ENCODE measurements at places on chromosomes 5 and 9. TPM values are rescaled to one million over a fixed set of nuclear protein-coding genes. Genes with fewer than 3 reads are reported as not detected.

TMEM215 gene
- polyA plus RNA-seq, result 0.20 TPM

DNA sequence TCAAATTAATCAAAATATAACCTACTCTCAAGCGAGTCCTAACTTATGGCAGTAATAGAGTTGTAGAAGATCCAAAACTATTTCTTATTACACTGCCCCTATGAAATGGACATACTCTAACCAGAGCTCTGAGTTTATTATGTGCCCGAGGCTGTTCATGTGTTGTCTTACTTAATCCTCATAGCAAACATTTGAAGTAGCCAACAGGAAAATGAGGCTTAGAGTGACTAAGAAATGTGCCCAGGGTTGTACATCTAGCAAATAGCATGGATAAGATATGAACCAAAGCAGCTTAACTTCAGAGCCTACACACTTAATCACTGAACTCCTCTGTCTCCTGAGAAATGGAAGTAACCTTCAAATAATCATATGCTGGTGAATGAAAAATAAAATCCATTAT is 1551.7 kb downstream of the MAT2B start:
- DNase-seq, result no peak

DNA sequence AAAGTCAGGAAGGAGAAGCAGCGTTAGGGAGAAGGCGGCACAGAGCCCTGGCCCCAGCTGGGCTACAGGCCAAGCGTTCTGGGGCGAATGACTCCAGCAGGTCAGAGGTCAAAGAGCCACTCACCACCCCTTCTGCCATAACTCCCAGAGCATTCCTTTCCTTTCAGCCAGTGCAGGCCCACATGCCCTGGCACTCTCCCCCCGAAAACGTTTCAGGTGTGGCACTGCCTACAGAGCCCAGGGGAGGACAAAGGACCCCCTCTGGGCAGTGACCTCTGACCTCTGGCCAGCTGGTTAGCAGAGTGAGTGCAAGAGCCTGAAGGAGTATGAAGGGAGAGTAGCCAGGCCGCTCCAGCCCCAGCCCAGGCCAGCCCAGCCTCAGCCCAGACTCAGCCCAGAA is 4.9 kb downstream of the ABCA2 start:
- DNase-seq, result no peak

DNA sequence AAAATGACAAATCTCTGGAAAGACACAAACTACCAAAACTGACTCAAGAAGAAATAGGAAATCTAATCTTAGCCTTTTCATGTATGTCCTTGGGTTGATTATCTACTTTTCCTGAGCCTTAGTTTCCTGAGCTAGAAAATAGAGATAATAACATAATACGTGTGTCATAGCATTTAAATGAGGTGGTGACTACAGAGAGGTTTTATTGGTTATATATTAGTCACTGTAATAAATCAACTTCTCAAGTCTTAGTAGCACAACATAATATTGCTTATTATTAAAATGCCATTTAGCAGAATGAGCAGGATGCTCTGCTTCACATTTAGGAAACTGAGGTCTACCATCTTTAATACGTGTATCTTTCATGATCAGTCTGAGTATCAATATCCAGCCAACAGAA is 7.1 kb upstream of the PJA2 start:
- no peak for DNase-seq

- no peak for DNase-seq
These were observed 18.6 kb downstream of the ANXA6 start for GRCh38 chr5:151139015-151139414.

DNA sequence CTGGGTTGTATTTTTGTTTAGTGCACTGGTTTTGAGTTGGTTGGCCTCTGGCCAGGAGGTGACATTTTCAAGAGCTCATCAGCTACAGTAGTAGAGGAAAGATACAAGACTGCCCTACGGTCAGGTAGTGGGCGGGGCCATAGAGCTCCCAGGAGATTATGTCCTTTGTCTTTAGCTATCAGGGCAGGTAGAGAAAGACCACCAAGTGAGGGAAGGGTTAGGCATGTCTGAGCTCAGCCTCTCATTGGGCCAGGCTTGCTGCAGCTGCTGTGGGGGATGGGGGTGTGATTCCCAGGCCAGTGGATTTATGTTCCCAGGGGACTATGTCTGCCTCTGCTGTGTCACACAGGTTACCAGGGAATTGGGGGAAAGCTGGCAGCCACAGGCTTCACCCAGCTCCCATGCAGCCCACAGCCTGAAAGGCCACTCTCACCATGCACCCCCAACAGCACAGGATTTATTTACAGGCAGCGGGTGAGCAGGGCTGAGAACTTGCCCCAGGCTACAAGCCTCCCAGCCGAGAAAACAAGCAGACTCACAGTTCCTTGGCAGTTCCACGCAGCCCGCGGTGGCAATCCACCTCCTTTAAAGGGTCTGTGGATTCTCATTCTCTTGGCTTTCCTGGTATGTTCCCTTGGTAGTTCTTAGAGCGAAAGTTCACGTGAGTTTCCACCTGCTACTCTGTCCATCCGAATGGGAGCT is 37.5 kb upstream of the BOD1 start:
- DNase-seq, result no peak

DNA sequence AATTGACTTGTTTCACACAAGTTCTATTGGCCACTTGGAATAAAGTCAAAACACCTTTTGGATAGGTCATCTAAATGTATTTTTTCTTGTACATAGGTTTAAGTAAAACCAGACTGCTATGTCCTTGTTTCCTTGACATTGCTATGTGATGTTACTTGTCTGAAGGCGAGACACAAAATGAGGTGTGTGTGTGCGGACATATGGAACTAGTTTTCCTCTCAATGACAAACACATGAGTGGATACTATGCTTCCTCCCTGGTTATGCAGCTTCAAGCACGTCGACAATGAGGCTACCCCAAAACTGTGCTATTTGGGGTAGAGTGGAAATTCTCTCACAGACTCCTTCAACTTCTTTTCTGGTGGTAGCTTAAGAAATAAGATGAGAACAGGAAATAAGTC is 276.8 kb downstream of the GAS1 start:
- no peak for DNase-seq

DNA sequence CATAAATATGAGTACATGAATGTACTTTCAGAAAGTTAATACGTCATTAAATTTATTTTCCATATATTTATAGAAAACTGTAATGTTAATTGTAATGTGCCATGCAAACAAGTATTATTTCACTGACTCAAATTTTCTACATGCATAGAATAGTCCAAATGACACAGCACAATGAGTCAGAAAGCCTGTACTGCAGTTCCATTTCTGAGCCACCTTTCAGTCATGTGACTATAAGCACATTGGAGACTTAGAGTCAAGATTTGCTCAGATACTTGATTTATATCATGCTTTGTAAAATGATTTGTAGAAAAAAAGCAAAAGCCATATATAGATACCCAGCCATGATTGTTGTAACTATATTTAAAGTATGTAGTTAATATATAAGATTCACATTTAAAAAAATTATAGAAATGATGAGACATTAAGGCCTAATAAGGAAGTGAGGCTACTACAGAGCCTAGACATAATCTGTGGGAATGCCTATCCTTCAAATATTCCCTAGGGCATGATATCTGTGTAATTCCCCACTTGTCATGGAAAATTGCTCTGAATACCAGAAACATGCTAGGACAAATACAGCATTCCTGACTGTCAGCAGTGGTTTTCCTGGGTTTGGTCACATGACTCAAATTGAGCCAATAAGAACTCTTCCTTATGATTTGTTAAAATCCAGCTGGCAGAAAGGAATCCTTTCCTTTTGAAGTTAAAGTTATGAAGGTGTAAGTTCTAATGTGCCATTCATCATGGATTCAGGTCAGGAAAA is 50.0 kb downstream of the PTPRD start:
- no peak for DNase-seq

- DNase-seq, result no peak
These were observed 202.0 kb upstream of the NR3C1 start for GRCh38 chr5:143605403-143606005.

All from left renal cortex interstitium (tissue), 4 donors.